Mucosa of descending colon (tissue), 3 donors: ENCODE measurements at places on chromosomes 2 and 18. TPM values are rescaled to one million over a fixed set of nuclear protein-coding genes. Genes with fewer than 3 reads are reported as not detected.

DNA sequence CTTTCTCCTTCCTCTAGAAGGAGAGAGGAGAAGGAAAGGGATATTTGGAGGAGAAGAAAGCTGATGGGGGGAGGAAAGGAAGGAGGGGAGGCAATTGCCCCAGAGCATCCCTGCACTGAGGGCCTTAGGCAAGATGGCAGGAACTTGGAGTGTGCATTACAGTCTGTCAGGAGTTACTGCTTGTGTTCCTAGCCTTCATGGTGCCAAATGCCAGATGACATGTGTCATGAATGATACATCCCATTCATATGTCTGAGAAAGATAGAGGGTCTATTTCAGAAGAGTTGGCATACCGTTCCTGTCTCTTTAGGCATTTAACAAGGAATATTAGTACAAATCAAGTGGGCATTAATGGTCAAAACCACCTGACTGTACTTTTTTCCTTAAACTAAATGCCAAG lies 232.1 kb upstream of the NT5C1B start:
- no peak for DNase-seq

- DNase-seq = no peak
These were observed 3.6 kb upstream of the RUFY4 start for GRCh38 chr2:218065239-218066006.

- no peak for DNase-seq
These were observed 15.5 kb upstream of the SIX2 start for GRCh38 chr2:45024600-45025291.

GRCh38 chr2:63124218-63124617 lies 73.6 kb downstream of the OTX1 start:
- no peak for DNase-seq

- DNase-seq = no peak
These were observed 22.9 kb downstream of the TGIF1 start for GRCh38 chr18:3472681-3473544.

LYPD1 gene
- total RNA-seq = not detected

CD8A gene
- total RNA-seq = 9.1 TPM

RAB31 gene
- total RNA-seq = 58.5 TPM

HOXD3 gene
- 6.0 TPM for total RNA-seq

PEX13 gene
- 24.9 TPM for total RNA-seq

VWA3B gene
- 2.7 TPM for total RNA-seq

SFT2D3 gene
- total RNA-seq = 8.8 TPM
